ENCODE measurements at places on chromosomes 5 and 9.
A peak's percentile ranks its signal among the peaks of the same experiment; 100 is the strongest.

DNA sequence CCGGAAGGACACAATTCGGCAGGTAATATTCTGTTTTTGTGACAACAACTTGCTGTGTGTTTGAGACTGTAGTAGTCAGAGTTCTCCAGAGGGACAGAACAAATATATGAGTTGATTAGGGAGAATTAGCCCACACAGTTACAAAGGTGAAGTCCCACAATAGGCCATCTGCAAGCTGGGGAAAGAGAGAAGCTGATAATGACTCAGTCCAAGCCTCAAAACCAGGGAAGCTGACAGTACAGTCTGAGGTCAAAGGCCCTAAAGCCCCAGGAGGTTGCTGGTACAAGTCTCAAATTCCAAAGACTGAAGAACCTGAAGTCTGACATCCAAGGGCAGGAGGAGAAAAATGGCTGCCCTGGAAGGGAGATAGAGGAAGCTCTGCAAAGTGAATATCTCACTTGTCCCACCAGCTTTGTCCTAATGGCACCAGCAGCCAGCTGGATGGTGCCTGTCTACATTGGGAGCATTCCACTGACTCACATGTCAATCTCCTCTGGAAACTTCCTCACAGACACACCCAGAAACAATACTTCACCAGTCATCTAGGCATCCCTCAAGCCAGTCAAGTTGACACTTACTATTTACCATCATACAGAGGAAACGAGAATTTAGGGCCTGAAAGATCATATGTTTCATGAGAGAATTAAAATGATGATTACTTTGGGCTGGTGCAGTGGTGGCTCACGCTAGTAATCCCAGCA, 36.3 kb upstream of the CTXN3 start:
- no peak for DNase-seq

DNA sequence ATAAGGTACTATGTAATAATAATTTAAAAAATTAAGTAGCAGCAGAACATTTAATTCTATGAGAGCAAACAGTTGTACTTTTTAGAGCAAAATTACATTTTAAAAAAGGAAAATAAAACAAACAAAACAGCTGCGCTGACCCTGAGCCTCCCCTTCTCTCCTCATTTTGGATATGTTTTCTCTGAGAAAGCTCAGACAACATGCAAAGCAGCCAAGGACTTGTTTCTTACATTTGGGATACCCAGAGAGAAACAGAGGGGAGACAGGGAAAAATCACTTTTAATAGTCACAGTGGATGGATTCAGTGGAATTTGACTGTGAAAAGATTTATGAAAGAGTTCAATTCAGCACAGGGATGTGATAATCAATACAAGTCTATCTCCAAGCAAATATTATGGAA, 299.2 kb downstream of the EBF1 start:
- DNase-seq: no peak

- peak; percentile 54 for DNase-seq
Observed at GRCh38 chr9:100011062-100011681, 87.6 kb downstream of the ERP44 start.

DNA sequence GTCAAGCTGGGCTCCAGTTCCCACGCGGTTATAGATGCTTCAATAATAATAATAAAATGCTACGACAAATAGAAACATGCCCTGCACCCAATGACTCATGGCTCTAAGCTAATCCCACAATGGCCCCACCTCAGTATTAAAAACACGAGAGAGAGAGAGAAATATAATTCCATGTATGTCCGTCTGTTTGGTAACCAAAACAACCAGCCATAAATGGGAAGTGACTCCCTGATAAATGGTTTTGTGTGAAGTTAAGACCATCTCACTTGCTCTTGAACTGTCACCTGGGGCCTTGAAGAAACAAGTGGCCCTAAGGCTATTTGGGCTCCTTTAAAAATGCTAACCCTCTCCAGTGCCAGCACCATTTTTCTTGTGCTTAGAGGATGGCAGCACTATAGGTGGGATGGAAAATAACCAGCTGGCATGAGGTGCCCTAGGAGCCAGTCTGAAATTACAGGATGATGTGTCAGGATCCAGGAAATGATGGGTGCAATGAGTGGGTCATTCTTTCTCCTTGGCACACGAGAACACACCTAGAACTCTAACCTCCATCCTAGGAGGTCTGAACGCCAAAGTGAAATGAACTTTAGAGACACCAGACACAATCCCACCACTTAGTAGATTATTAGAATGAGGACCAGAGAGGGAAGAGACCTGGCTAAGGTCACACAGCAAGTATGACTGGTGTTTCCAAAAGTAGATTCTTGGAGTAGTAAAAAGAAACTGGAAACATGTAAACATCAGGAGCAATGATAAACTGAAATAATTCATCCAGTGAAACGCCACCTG, 35.7 kb upstream of the ADRB2 start:
- DNase-seq: no peak

GRCh38 chr9:131995382-131995781, 84.3 kb downstream of the MED27 start:
- DNase-seq: no peak

GRCh38 chr9:132161743-132162184, at the start of gene NTNG2:
TSS of gene NTNG2 (plus strand) at chr9:132162058. CDS start at chr9:132166832, 4,774 bp downstream.
- no peak for DNase-seq
